ENCODE measurements at places on chromosomes 7 and 10.

GRCh38 chr10:88473989-88474883, 108.9 kb downstream of the RNLS start:
- DNase-seq = no peak

DNA sequence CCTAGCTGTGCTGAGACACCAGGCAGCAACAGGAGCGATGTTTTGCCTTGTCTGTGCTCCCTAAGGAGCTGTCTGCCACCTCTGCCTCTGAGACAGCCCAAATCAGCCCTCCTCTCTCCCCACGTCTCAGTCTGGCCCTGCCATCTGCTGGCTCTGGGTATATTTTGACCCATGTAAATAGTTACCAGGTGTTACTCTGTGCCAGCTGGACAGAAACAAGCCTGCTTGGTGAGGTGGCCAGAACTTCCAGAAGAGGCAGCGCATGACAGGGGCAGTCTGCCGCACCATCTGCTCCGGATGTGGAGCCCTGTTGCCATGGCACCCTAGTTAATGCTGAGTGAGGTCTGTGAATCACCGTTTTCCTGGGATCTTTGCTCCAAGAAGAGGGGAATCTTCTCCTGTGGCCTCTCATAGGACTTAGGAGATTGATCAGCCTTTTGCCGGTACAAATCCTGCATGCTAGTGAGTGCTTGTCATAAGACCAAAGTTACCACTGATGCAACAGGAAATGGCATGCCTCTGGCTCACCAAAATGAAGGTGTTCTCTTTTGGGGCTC, 31.8 kb downstream of the GSTO2 start:
- DNase-seq = peak; percentile 75

GRCh38 chr10:88886557-88886956, 6.5 kb downstream of the STAMBPL1 start:
- no peak for DNase-seq

GRCh38 chr7:50567715-50568261, 2.6 kb upstream of the DDC start:
- no peak for DNase-seq

DNA sequence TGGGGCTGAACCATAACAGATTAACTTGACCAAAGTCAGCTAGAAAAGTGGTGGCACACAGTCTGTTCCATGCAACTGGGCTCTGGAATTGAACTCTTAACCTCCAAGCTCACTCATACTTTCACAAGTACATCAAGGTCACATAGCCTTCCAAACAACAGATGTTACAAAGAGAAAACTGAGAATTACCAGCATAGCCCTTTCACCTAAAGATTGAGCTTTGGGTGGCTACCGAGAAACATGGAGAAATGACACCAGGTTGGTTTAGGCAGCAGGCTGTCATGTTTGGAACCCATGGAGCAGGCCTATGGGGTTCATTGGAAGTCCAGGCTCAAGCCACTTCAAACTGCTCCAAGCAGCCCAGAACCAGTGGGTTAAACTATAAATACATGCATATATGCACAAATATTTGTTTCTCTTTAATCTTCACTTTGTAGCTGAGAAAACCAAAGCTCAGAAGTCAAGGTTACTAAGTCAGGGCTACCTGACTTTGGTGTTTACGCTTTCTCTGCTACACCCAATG, 59.1 kb downstream of the MALSU1 start:
- no peak for DNase-seq

DNA sequence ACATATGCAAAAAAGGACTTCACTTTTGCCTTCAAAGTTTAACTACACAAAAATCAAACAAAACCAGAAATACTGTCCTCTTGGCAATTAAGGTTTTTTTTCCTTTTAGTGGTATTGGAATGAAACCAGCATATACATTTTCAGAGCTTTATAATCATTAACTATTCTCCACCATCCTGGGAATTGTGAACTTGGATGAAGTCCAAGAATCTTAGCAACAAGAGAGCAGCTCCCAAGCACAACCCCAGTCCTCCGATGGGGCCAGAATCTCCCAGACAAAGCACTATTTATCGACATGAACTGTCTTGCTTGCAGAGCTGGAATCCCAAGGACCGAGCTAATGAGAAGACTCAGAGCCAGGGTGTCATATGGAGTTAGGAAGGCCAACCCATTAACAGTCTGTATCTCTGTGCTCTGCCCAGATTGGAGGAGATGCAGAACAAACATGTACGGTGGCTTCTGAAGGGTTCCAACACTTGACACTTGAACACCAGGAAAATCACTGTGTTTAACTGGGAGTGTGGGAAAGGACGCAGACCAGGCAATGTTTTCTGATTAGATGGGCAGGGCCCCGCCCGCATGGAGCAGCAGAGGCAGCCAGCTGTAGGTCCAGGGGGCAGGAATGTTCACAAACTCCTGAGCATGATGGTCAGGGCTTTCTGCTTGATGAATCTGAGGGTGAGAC, 35.5 kb downstream of the PPP1R3C start:
- DNase-seq = peak; percentile 54

- DNase-seq = no peak
Observed at GRCh38 chr7:147535701-147536111, 1054.9 kb upstream of the C7orf33 start.

DNA sequence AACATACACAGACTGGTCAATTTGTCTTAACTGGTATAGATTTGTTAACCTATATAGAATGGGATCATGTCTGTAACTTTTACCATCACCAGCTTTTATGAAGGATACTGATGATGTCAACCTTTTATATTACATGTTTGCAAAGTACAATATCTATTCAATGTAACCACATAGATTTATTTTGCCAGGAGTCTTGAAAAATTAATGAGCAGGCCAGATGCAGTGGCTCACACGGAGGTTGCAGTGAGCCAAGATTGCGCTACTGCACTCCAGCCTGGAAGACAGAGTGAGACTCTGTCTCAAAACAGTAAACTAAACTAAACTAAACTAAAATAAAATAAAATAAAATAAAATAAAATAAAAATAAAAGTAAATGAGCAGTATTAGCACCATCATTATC, 30.0 kb upstream of the PARD3 start:
- DNase-seq = no peak

DNA sequence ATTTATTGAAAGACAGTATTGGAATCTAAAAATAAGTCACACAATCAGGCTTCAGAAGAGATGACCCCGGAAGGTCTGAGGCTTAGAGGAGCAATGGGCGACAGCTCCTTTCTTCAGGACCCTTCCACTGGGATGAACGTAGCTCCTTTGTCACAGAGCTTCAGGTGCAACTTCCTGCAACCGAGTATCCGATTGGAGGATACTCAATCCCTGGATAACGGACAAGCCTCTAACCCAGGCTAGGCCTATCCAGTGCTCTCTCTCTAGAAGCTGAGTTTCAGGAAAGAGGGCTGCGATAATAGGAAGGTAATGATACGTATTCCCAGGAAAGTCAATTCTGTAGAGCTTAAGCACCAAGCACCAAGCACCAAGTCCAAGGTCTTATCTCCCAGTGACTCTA, 349.4 kb upstream of the NPSR1 start:
- no peak for DNase-seq

DNA sequence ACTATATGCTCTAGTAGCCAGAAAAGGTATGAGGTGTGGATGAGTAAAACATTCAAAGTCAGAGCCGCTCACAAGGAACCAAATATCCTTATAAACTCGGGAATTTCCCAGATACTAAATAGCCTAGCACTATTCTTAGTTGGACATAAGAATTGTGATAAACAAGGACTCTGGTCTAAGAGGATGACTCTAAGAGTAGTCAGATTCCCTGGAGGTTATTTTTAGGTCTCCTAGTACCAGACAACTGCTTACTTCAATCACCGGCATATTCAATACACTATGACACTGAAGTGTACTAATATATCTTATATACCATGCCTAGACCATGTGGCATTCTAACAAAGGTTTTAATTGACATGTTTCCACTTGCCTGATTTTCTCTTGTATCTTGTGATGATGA, 56.5 kb downstream of the LMBR1 start:
- no peak for DNase-seq

Measured in SJCRH30 (cell line).